ENCODE measurements at places on chromosomes 1 and 21. TPM values are rescaled to one million over a fixed set of nuclear protein-coding genes. Genes with fewer than 3 reads are reported as not detected.

GRCh38 chr1:36570006-36570405 is 87.3 kb upstream of the CSF3R start:
- DNase-seq: no peak

GRCh38 chr1:67597336-67597735 is 87.7 kb upstream of the GADD45A start:
- DNase-seq: no peak

- DNase-seq: no peak
These were observed 1325.4 kb downstream of the PLA2G4A start for GRCh38 chr1:188154196-188154595.

CHRNB2 gene
- 0.01 TPM for polyA plus RNA-seq

PLPPR5 gene
- polyA plus RNA-seq: not detected

DNA sequence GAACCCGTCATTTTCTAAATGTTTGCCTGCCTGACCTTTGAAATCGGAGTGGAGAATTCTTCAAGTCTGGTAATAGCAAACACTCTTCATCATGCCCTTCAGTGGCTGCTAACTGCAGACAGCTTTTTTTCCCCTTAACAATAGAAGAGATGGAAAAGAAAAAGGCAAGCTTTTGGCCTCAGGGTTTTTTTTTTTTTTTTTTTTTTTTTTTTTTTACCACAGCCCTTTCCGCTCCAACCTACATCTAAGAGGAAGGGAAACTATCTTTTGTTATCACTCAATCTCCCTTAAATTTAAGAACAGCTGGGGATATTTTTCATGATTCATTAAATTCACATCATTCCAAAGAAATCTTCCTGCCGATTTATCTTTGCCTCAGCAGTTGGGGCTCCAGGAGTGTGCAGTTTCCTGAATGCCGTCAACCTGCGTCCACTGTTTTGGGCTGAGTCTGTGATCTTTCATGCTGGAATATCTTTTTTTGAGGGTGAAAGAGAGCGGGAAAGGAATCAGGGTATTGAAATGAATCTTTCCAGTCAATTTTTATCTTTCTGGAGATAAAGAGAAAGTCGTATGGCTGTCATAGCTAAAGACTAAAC is 144.5 kb upstream of the SMYD2 start:
- DNase-seq: no peak

DNA sequence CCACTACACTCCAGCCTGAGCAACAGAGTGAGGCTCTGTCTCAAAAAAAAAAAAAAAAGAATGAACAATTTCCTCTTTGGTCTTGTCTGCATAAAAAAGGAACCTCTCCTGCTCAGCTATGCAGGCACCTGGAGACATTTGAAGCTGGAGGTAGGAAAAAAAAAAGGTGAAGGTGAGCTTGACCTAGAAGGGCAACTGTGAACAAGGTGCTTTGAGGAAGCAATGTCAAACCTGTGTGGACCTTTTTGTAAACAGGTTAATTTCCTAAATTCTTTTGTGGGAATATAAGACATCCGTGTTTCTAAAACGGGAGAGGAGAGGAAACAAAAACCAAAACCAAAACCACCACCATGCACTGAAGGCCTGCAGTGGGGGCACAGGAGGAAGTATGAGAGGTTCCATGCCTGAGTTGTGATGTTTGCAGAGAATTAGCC is 77.5 kb downstream of the SLC45A1 start:
- no peak for DNase-seq

DNA sequence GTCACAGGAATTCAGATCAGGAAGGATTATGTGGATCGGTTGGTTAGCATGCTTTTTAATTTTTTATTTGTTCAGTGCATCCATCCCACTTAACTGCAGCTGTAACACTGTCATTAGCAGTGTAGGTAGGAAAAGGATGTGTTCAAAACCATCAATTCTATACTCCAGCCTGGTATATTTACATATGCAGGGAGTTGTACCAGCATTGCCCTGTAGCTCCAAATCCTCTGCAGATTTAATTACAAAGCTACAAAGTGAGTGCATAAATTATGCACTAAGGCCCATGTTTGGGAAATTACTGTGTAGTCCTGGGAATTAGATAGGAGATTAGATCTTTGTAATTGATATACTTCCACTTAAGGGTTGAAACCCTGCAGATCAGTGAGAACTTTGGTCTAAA is 15.9 kb upstream of the OSBPL9 start:
- DNase-seq: no peak

DNA sequence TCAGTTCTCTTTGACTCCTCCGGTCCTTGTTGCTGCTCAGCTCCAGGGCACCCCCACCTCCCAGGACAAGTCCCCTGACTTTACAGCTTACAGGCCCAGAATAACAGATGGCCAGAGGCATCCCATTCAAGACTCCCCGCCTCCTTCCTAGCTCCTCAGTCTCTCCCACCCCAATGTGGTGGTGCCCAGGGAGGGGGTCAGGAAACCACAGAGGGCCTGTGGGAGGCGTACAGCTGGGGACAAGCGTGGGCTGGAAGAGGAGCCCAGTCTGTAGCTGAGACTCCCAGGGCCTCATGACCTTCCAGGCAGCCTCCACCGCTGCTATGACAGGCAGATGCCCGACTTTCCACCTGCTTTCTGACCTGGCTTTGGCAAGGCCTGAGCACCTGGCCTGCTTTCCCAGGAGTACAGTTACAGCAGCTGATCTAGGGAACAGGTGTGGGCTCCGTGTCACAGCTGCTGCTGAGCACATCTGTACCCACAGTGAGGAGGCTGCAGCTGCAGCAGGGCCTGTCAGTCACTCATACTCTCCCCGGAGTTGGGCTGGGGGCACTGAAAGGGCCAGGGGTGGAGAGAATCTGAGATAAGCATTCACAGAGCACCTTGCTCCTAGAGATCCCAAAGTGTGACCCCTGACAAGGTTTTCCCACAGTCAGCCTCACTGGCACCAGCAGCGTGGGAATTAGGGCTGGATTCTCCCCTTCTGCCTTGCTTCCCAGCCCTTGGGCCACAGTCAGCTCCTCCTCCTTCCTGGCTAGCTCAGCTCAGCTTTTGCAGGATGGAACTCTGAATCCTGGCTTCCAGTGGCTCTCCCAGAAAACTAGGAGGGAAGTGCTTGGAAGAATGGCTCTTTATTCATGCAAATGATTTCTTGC is 7.1 kb upstream of the NAV1 start:
- DNase-seq: no peak

DNA sequence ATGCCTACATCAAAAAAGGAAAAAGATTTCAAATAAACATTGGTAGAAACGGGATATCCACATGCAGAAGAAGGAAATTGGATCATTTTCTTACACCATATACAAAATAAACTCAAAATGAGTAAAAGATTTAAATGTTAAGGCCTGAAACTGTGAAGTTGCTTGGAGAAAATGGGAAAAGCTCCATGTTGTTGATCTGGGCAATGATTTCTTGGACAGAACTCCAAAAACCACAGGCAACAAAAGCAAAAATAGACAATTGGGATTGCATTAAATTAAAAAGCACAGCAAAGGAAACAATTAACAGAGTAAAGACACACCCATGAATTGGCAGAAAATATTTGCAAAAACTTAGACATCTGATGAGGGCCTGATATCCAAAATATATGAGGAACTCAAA is 105.2 kb upstream of the APP start:
- no peak for DNase-seq

DNA sequence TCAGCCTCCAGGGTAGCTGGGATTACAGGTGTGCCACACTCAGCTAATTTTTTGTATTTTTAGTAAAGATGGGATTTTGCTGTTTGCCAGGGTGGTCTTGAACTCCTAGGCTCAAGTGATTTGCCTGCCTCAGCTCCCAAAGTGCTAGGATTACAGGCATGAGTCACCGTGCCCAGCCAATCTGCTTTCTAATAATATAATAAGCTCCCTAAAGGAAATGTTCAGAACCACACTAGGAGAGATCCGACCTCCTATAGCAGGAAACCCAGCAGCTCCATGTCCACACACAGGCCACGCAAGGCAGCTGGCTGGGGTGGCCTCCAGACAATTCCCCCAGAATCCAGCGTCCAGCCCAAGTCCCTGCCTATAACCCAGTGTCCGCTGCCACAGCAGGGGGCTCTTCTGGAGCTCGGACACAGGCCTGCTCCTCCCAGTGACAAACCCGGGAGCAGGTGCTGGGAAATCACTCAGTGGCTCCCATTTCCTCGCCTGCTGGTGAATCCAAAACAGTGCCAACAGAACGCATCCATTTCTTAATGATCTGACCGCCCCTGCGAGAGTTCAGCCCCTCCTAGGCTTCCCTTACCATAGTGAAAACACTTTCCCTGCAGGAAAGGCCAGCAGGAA is 7.5 kb downstream of the RIPK4 start:
- DNase-seq: no peak

GPR37L1 gene
- polyA plus RNA-seq: 0.04 TPM

DNA sequence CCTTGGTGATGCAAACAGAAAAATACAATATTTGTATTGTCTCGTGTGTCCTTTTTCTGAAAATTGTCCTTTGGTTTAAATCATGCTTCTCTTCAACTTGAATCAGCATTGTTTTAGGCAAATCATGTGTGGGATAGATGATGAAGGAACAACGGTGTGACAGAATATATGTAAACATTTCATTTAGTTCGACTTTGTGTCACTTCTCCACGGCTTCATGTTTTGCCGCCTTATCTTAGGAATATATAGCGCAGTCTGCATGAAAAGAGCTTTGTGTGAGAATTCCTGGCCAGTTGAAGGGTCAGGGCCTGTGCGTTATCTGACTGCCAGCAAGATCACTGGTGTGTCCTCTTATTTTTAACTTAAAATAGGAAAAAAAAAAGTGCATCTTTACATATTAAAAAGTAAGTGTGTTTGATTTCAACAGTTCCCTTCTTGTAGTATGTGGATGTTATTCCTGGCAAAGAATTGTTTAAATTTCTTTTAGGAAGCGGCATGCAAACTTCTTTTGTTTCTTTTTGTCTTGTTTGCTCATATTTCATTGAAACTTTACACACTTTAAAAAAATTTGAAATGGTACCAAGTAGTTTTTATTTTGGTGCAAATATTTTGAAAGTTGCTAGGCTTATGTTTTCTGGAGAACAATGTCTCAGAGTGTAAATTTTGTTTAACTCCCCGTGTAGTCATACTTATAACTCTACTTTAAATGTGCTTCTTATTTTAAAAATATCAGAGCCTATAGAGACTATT is 465.2 kb downstream of the USP25 start:
- no peak for DNase-seq

DNA sequence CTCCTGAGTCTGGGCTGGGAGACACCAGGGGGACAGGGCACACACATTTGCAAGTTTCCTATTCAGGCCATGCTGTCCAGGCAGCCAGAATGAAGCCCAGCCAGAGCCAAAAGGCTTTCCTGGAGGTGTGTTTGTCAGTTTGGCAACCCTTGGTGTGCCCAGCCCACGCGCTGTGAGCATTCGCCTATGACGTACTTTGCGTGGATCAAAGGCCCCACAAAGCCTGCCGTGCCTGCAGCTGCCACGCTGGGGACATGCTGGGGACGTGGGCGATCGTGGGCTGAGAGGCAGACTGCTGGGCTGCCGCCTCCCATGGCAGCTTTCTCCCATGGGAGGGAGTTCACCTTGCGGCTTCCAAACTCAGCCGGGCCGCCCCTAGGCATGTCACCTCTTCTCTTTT is 57.5 kb downstream of the CD247 start:
- DNase-seq: no peak

DNA sequence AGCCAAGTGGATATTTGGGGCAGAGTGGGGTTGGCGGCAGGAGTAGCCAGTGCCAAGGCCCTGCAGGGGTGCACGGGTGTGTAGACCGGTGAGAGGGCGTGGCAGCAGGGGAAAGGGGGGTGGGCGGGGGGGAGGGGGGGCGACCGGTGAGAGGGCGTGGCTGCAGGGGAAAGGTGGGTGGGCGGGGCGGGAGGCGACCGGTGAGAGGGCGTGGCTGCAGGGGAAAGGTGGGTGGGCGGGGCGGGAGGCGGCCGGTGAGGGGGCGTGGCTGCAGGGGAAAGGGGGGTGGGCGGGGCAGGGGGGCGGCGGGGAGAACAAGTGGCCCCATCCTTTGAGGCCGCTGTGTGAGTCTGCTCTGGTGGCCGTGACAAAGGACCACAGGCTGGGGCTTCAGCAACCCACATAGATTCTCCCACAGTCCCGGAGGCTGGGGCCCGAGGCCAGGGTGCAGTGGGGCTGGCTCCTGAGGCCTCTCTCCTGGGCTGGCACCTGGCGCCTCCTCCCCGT is 25.8 kb downstream of the RRP1 start:
- DNase-seq: no peak

- DNase-seq: no peak
These were observed 17.6 kb downstream of the HSPG2 start for GRCh38 chr1:21919520-21919919.

DPT gene
- 1.3 TPM for polyA plus RNA-seq

RAB25 gene
- 0.82 TPM for polyA plus RNA-seq

Measured in liver (tissue), 10 donors.